ENCODE measurements at places on chromosomes 2 and 18. TPM values are rescaled to one million over a fixed set of nuclear protein-coding genes. Genes with fewer than 3 reads are reported as not detected.

The SERPINB10 gene
- total RNA-seq, result not detected

DNA sequence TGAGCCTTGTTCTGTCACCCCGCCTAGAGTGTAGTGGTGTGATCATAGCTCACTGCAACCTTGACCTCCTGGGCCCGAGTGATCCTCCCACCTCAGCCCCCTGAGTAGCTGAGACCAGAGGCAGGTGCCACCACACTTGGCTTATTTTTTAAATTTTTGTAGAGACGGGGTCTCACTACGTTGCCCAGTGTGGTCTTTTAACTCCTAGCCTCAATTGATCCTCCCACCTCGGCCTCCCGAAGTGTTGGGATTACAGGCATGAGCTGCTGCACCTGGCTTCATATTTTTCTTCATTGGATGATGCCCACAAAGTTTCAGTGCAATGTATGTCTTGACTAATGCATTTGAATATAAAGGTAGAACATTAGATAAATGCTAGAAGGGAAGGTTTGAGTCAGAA is 120.8 kb downstream of the FMNL2 start:
- no peak for ATAC-seq

DNA sequence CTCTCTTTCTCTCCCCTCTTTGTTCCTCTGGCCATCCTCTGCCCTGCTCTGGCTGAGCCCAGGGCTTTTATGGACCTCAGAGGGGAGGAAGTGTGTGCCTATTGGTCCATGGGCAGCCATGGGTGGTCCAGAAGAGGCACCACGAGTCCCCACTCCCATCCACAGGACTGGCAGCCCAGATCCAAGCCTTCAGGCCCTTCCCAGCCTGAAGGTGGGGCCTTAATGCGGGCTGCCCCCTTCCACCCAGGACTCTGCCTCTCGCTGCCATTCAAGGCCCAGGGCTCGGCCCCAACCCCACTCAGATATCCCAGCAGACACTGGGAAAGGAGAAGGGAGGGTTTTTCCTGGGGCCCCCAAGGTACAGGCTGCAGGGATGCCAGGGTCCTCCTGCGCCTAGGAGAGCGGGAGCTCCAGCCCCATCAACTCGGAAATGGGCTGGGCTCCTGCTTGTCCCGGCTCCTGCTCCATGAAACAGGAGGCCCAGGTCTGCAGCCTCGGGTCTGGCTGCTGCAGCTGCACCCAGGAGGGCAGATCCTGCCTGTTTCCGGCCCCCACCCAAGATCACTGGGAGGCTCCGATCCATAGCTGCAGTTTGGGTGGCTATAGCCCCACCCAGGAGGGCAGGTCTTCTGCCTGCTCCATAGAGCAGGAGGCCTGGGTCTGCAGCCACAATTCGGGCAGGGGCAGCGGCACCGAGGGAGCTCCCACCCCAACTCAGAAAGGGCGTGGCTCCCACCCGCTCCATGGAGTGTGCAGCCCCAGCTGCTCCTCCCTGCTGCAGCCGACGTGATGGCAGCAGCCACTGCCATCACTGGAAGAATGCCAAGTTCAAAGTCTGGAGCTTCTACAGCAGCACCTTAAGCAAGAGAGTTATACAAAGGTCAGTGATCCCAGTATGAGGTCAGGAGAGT is 116.6 kb upstream of the RBBP8 start:
- no peak for ATAC-seq

The ALPG gene
- total RNA-seq, result not detected

- peak; percentile 96 for ATAC-seq
These were observed at the start of gene DDX1 for GRCh38 chr2:15591692-15592463. Gene DDX1, plus strand, starts transcription at chr2:15591868. Its CDS starts 66 bp downstream, at chr2:15591934.
